Stimulated activated CD4-positive, alpha-beta T cell treated with anti-CD3 and anti-CD28 coated beads, Interleukin-15, amount 100 ng/mL, for 1 hour (primary cell): ENCODE measurements at places on chromosomes 5 and 9.

- DNase-seq = no peak
Observed at GRCh38 chr9:134317790-134318414, 8.4 kb upstream of the RXRA start.

DNA sequence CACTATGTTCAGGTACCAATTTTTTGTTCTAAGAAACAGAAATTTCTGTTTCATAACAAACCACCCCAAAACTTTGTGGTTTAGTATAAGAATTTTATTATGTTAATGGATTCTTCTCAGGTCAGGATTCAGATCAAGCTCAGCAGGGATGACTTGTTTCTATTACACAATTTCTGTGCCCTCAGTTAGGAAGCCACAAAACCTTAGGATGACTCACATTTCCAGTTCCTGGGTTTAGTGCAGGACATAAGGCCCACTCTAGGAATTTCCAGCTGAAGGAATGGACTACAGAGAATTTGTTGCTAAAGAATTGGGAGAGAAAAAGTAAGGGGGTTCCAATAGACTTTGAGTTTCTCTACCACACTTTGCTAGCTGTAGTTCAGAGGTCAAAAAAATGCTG, 629.3 kb downstream of the ANXA1 start:
- no peak for DNase-seq

DNA sequence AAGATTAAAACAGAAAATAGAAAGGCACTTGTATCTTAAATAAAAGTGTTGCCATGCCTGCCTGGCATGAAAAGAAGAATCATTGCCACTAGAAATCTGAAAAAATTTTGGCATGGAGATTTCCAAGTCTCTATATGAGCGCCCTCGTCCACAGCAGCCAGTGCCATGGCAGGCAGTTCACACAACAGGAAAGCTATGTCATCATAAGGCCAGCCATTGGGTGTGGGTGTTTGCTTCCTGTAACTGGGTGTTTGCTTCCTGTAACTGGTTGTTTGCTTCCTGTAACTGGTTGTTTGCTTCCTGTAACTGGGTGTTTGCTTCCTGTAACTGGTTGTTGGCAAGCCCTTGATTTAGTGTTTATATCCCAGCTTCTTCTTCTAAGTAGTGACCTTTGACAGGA, 446.7 kb downstream of the IRX1 start:
- DNase-seq = no peak

DNA sequence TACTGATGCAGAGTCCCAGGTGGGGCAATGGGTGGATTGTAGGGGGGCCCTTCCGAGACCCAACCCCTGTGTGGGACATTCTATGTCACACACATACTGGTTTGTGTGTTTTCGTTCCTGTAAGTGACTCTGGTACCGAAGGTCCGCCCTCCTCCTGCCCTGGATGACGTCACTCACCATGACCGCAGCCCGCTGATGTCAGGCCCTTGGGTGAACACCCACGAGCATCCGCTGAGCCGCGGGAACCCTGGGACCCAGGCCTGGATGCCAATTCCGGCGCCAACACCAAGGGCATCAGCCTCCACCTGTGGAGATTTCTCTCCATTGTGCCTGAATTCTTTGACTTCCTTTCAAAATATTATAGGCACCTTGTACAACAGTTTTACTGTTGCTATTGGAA, 184.3 kb downstream of the MTRR start:
- no peak for DNase-seq

DNA sequence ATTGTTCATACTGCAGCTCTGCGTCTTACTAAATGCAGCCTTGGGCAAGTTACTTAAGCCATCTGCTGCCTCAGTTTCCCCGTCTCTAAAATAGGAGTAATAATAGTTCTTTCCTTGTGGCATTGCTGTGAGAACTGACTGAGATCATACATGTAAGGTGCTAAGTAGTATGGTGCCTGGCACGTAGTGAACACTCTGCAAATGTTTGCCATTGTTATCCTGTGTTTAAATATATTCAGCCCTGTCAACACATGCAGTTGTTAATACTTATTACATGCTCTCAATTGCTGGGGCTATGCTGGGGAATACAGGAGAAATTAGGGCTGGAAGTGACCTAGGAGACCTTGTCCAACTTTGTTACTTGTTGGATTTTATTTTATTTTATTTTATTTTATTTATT, 105.2 kb upstream of the RAI14 start:
- no peak for DNase-seq

- DNase-seq = no peak
Observed at GRCh38 chr5:1330847-1331831, 13.8 kb downstream of the CLPTM1L start.

GRCh38 chr9:7104625-7105024, 346.9 kb downstream of the KDM4C start:
- DNase-seq = no peak

DNA sequence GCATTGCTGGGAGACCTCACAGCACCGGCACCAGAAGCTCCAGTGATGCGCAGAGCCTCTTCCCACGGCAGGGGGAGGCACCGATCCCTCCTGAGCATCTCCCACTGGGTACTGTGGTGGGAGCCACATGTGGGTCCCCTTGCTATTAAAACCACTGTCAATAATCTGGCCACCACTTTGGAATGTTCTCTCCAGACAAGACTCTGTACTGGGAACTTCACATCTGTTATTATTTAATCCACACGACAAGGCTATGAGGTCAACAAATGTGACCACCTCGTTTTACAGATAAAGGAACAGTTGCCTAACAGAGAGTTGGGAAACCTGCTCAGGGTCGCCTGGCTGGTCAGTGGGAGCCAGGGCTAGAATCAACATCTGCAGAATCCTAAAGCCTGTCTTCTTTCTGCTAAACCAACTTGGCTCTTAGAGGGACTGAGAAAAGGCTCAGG, 72.7 kb downstream of the EPB41L4B start:
- DNase-seq = no peak

- no peak for DNase-seq
Observed at GRCh38 chr9:30035761-30036160, 2348.7 kb upstream of the ACO1 start.

- DNase-seq = no peak
Observed at GRCh38 chr5:180935203-180935602, 36.2 kb downstream of the BTNL8 start.

- DNase-seq = no peak
Observed at GRCh38 chr9:137611623-137612609, 6.4 kb downstream of the ARRDC1 start.

DNA sequence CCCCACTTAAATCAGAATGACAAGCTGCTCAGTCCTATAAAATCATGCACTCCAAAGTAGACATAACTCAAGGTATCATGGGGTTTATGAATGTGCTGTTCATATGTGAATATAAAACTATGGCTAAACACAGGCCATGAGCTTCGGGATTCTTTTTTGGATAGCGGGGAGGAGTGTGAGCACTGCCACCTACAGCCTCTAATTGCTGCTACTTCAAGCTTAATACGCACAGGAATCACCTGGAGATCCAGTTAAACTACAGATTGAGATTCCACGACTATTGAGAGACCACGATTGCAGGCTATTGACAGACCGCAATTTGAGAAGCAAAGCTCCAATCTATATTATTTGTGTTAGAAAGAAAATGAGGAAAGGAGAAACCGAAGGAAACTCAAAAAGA, 231.6 kb downstream of the MCTP1 start:
- DNase-seq = no peak

DNA sequence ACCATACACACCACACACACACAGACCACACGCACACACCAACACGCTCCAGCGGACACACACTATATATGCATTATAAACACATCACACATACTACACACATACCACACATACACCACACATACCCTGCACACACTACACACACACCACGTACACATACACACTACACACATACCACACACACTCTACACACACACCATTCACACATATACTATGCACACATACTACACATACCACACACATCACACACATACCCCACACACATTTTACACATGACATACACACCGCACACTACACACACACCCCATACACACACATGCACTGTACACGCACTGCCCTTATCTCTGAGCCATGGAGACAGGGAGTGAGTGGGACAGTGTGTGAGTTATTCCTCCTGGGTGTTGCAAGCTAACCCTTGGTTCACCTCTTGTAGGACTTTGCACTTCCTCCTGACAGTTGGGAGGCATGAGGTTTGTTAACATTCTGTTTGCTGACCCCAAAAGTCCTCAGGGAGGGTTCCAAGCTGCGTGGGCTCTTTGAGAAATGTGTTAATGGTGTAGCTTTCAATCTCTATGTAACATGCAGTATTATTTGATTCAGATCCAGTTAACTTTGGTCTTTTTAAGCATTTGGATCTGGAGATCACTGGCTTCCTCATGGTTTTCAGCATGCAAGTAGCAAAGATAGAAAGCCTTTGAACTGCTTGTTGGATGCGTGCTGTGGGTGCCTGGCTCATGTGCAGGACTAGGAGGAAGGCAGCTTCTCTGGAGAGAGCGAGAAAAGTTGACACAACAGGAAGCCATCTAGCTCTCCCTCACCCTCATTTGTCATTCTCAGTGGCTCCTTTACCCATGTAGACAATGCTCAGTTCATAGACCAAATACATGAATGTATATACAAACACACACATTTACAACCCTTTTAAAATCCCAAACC, 13.7 kb downstream of the IL31RA start:
- no peak for DNase-seq

GRCh38 chr9:124260769-124261603, 3.2 kb downstream of the NEK6 start:
- no peak for DNase-seq

- no peak for DNase-seq
Observed at GRCh38 chr5:89697581-89697980, 712.0 kb downstream of the CETN3 start.
